ENCODE measurements at places on chromosomes 11 and 22.

DNA sequence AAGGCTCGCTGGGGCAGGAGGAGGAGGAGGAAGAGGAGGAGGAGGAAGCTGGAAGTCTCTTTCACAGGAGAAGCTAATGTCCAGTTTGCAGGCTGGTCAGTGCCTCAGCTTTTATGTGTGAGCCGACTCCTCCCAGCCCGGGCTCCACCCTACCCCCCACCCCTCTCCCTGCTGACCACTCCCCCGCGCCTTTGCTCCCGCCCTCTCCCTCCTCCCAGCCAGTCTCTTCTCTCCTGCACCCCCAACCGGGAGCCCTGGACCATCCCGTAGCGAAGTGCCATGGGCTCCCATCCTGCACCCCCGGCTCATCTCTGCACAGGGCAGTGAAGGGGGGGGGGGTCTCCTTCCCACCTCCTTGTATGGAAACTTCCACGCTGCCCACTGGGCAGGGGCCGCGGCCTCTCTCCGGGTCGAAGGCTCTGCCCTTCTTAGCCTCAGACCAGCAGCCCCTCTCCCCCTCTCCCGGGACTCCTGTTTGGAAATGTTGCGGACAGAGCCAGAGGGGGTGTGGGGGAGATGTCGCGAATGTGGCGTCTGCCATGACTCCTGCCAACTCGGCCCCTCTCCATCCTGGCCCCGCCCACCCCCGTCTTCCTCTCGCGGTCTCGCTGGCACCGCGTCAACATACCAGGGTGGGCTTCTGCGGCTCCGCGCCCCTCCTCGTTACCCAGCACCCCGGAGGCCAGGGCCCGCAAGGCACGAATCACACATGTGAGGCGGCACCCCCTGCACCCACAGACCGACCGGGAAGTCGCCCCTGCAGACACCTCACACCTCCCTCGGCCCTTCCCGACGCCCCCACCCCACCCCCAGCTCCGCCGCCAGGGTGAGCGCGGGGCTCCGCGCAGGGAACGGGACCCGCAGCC is 1.8 kb downstream of the IGF2 start:
- DNase-seq = no peak

DNA sequence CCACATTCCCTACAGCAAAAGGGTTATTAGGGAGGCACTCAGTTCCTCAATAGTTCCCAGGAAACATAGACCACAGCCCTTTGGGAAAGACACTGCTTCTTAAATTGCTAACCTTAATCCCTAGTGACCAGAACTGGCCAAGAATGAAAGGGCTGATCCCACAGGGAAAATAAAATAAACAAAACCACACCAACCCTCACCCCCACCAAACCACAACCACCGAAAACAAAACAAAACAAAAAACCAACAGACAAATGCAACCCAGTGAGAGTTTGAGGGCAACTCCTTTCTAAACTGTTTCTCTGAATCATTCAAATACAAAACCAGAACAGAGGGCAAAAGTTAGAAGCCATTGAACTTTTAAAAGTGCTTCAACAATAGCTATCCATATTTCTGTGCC is 57.2 kb downstream of the NAV2 start:
- no peak for DNase-seq

DNA sequence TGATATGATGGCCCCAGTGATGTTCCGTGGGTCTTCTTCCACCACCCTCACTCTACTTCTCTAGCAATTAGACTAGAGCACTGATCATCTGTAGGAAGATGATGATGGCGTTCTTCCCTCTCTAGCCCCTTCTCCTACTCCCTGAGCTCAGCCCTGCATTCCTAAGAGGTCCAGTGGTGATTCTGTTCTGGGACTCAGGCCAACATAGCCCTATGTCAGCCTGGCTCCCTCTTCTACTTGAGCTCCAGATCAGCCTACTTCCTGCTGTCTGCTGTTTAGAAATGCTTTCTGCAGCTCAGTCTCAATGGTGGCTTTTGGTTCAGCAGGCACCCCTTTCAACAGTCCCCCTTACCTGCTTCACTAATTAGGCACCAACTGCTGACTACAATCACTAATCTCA is 86.1 kb upstream of the ZBED5 start:
- no peak for DNase-seq

GRCh38 chr11:83611600-83611999 is 325.4 kb upstream of the CCDC90B start:
- DNase-seq = no peak

DNA sequence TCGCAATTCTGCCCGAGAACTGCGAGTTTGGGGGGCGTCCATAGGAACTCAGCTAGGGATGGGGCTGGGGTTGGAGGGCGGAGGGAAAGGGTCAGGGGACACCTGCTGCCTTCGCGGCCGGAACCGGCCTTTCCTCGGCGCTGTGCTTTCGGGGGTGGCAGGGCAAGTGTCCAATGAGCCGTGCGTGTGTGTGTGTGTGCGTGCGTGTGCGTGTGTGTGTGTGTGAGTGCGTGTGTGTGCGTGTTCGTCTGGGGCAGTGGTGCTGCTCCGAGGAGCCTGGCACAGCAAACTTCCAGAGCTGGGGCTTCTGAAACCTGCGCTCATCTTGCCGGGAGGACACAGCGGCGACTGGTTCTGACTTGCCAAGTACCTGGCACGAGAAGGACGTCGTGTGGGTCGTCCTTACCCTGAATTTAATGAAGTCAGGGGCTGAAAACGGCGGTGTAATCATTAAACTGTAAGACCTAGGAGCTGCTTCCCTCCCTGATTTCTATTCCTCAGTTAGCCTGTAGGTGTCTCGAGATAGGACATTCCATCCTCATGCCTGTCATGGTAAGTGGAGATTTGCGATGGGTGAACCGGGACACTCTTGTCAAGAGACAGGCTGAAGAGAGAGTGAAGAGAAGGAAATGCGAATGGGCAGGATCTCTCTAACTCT is 27.0 kb upstream of the AMOTL1 start:
- no peak for DNase-seq

GRCh38 chr11:21564095-21564494 is 628.8 kb upstream of the ANO5 start:
- no peak for DNase-seq

GRCh38 chr11:62777389-62777788 is 6.2 kb downstream of the TAF6L start:
- no peak for DNase-seq

- DNase-seq = no peak
These were observed 27.6 kb downstream of the CHKA start for GRCh38 chr11:68093565-68093964.

DNA sequence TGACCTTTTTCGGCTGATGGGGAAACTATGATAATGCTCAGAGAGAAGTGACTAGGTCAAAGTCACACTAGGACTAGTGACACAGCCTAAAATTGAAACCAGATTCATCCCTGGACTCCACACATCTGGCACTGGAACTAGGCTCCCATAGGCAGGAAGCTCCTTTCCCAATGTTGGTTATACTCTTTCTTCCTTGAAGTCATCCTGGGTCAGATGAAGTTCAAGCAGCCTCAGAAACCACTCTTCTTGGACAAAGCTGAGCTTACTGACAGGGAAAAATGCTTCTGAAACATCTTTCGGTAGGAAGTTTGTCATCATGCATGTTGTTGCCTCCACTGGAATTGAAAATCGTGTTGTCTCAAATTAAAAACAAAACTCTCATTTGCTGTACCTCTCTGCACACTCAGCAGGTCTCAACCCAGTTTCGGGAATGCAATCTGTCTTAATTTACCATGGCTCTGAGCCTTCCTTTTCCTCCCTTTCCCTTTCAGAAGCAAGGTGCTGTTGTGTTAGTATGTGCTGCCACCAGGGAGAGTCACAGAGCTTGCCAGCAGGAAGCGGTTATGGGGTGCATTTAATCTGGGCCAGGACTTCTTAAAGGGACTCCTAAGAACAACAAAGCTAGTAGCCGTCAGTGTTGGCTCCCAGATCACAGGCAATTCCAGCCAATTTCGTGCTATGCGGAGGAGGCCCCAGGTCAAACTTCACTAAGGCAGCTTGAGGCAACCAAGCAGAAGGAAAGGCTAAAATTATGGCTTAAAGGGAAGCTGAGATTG is 384.8 kb downstream of the TENM4 start:
- DNase-seq = no peak

- DNase-seq = no peak
These were observed 14.0 kb upstream of the ARHGAP8 start for GRCh38 chr22:44738347-44738715.

DNA sequence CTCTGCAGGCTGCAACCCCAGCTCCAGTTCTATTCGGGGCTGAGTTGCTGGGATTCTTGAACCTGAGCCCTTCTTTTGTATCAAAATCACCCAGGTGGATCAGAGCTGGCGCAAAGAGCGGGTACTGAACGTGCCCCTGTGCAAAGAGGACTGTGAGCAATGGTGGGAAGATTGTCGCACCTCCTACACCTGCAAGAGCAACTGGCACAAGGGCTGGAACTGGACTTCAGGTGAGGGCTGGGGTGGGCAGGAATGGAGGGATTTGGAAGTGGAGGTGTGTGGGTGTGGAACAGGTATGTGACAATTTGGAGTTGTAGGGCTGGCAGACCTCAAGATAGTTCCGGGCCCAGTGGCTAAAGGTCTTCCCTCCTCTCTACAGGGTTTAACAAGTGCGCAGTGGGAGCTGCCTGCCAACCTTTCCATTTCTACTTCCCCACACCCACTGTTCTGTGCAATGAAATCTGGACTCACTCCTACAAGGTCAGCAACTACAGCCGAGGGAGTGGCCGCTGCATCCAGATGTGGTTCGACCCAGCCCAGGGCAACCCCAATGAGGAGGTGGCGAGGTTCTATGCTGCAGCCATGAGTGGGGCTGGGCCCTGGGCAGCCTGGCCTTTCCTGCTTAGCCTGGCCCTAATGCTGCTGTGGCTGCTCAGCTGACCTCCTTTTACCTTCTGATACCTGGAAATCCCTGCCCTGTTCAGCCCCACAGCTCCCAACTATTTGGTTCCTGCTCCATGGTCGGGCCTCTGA is 3.8 kb downstream of the FOLR1 start:
- DNase-seq = no peak

GRCh38 chr11:60917267-60917666 is 3.3 kb downstream of the TMEM109 start:
- no peak for DNase-seq

GRCh38 chr11:119481021-119481666 is 58.2 kb upstream of the THY1 start:
- peak; percentile 61 for DNase-seq
